ENCODE measurements at places on chromosomes 11 and 22.

DNA sequence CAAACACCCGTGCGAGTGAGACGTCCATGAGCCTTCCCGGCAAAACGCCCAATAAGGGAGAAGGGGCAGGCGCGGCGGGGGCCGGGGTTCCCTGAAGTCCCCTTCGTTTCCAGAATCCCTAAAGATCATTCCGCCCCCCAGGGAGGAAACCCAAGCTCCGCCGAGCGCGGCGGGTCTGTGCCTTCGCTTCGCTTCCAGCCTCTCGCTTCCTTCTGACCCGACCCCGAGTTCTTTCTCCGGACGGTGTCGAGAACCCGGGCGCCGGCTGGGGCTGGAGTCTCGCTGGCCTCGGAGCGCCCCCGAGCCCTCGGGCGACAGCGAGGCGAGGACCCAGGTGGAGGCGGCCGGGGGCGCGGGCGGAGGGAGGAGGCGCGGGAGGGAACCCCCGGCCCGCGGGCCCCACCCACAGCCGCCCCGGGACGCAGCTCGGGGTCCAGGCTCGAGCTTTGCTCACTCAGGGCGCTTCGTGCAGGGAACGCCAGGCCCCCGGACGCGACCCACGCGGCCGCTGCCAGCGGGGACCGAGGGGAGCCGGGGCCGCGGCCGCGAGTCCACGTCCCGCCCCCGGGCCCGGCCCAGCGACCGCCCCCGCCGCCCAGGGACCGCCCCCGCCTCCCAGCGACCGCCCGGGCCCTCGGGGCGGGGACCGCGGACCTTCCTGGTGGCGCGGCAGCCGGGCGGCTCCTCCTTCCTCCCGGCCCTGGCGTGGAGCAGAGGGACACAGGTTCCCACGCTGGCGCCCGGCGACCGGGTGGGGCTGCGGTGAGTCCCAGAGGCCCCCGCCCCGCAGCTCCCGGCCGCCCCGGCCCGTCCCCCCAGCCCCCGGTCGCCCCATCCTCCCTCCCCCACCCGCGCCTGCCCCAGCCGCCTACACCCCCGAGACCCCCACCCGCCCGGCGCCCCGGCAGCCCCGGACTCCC, at the start of gene PGGHG:
Gene PGGHG (plus strand): TSS at position 649 of the 920 bp plus-strand sequence. CDS start 691 bp downstream, outside the sequence.
- peak; percentile 56 for DNase-seq

DNA sequence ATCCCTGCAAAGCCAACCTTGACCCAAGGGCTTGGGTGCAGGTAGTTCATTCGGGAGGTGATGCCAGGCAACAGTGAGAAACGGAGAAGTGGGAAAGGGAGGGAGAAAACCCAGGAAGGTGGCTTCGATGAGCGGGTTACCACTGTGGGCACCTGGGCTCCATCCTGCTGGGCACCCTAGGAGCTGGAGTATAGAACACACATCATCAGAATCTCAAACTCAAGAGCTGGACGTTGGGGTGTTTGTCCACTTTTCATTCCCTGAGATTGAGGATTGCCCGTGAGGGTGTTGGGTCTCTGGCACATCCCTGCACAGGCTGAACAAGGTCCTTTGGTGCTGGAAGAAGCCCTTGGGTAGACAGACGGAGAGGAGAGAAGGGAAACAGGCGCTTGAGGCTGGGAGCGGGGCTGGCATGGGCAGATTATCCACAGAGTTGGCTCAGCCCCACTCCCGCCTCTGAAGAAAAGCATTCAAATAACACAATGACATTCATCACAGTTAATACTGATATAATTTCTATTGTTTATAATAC, 70.4 kb downstream of the LRRC32 start:
- no peak for DNase-seq

DNA sequence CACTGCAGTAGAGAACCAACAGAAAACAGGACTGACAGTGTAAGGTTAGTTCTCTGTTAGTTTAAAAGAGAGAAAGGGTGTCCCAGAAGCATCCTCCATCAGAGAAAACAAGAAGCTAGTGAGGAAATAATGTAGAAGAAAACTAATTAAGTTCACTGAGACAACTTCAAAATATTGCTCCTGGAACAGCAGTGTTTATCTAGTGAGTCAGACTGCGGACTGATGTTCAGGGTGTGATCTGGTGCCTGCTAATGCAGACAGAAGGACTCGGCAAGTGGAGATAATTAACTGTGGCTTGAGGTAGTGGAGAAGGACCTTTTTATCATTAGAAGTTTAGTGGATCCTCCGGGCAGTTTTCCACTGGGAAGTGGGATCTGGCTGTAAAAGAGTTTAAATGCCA, 55.4 kb downstream of the CDON start:
- DNase-seq = no peak

GRCh38 chr11:107252429-107253161, 205.0 kb downstream of the CWF19L2 start:
- no peak for DNase-seq

DNA sequence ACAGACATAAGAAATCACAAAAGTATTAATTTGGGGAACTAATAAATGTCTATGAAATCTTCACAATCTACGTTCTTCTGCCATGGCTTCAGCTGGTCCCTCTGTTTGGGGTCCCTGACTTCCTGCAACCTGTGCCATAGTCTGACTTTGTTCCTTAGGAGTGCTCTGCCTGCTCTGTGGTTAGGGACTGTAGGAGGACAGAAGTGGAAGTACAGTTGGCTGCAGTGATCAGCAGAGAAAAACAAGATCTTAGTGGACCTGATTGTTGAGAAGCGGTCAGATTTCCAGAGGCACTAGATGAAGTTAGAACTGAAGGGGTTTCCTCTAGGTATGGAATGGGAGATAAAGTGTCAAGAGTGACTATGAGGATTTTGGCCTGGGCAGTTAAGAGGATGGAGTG, 80.6 kb downstream of the PPP6R3 start:
- DNase-seq = no peak

DNA sequence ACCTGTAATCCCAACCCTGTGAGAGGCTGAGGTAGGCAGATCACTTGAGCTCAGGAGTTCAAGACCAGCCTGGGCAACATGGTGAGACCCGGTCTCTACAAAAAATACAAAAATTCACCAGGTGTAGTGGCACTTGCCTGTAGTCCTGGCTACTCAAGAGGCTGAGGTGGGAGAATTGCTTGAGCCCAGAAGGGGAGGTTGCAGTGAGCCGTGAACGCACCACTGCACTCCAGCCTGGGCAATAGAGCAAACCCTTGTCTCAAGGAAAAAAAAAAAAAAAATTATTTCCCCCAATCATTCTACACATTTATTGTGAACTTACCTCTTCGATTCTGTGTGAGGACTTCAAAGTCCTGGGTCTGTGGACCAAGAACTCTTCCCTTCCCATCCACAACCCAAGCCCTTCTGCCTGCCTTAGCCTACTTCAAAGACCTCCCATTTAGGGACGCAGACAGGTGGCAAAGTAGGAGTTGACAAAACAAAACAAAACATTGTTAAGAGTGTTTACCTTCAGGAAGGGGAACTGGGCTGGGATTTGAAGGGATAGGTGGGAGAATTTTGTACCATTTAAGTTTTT, 3.8 kb upstream of the WEE1 start:
- no peak for DNase-seq

DNA sequence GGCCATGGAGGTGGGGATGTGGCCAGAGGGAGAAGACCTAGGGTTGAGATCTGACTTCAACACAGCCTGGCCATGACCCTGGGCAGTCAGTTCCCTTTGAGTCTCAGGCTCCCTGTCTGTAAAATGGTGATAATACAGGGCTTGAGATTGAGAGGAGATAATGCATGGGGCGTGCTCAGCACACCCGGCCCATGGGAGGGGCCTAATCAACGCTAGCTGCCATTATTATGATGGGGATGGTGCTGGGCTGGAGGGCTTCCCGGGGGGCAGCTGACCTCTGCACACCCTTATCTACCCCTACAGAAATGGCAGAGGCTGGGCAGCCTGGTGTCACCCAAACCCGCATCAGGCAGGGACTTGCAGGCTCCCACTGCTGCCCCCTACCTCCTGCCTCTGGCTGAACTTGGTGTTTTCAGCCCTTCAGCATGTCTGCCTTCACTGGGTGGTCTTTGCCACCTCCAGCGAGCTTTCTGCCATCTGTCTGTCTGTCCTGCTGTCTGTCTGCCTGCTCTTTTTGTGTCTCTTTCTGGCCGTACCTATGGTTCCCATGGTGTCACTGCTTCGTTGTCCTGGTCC, 84.5 kb downstream of the CACNA1I start:
- DNase-seq = peak; percentile 35

DNA sequence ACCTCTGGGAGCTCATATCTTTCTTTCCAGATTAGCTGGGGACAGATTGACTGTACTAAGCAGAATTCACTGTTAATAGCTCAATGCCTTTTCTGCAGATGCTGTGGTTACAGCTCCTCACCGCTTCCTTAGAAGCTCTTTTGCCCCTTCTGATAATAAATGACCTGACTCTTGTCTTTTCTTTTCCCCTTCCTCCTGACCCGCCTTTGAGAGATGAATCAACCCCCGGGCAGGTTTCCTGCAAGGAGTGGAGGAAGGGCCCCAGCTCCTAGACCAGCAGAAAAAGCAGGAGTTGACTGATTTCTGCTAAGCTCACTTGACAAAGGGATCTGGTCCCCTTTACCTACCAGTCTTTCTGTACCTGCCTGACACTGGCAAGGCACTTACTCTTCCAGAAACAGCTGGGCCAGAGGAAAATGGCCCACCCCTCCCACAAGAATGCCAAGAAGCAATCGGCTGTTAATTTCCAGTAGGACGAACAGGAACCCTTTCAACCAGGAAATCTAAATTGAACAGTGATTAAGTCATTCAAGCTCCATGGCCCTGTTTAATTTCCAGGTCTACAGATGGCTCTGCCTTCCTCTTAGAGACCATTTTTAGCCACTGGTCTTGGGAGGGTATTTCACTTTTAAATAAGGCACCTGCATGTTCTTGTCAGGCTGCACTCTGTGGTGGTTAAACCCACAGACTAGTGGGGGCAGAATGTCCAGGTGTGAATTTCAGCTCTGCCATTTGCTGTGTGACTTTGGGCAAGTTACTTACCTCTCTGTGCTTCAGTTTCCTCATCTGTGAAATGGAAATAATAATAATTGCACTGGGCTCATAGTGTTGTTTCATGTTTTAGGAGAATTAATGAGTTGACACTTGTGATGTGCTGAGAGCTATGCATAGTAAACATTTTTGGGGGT, 67.5 kb downstream of the PRR5L start:
- no peak for DNase-seq

GRCh38 chr11:70097783-70098563, 19.9 kb downstream of the ANO1 start:
- DNase-seq = no peak

- DNase-seq = no peak
Observed at GRCh38 chr11:121715405-121715804, 262.6 kb upstream of the SORL1-AS1 start.

GRCh38 chr11:93389737-93390136, 59.2 kb downstream of the DEUP1 start:
- no peak for DNase-seq

GRCh38 chr11:409008-409599, 5.7 kb downstream of the SIGIRR start:
- no peak for DNase-seq

- no peak for DNase-seq
Observed at GRCh38 chr22:43298062-43298801, 44.9 kb downstream of the SCUBE1 start.

GRCh38 chr11:63705526-63705925, 24.2 kb downstream of the RTN3 start:
- DNase-seq = no peak

DNA sequence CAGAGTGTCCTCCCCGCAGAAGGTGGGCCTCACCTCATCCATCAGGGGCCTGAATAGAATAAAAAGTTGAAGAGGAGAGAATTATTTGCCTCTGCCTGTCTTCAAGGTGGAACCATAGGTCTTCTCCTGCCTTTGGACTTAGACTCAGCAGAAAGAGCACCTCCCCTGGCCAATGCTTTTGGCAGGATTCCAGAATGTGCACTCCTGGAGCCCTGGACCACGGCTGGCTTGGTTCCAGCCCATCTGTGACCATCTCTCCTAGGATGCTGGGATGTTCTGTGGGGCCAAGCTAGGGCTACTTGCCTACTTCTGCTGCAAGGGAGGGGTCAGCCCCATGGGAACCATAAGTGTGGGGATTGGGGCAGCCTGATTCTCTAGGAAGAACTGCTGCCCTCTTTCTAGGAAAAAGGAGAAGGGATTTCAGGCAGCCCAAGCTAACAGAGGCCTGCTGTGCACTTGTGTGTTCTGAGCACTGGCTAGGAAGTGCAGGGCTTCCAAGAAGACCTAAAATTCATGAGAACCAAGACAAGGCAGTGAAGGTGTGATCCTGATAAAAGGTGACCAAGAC, 32.2 kb upstream of the SHANK2 start:
- no peak for DNase-seq

DNA sequence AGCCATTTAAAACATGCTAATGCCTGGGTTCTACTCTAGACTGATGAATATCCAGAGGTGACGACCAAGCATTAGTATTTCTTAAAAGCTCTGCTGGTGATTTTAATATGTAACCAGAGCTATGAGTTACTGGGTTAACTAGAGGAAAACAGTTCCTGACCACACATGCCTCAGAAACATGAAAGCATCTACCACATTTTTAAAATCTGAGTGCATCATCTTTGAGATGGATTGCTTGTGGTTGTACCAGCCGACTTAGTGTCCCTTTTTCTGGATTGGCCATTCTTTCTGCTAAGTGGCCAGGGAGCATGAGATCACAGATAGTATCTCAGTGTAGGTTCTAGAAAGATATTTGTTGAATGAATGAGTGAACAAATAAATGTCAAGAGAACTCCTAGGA, 152.4 kb downstream of the NTM start:
- DNase-seq = no peak

- DNase-seq = no peak
Observed at GRCh38 chr11:56543739-56544138, 682 bp upstream of the OR5M11 start.

DNA sequence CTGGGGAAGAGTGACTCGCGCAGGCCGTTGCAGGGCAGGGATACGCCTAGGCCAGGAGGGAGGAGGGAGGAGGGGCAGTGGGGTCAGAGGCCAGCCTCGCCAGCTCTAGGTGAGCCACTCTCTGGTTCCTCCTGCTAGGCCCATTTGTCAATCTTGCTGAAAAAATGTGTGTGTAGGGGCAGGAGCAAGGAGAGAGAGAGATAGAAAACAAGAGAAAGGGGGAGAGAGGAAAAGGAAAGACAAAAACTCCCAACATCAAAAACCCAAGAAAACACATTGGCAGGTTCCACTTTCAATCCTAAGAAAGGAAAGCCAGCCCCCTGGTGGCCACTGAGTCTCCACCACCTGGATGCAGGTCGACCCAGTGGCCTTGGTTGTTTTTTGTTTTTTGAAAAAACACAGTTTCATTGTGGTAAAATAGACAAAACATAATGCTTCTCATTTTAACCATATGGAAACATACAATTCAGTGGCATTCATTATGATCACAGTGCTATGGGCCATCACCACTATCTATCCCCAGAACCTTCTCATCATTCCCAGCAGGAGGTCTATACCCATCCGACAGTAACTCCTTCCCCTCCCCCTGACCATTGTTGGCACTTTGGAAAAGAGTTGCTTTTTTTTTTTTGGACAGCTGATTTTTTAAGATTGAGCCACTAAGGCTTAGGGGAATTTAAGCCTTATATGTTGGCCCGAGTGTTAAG, 10.9 kb downstream of the OMP start:
- peak; percentile 52 for DNase-seq

GRCh38 chr11:33291004-33291777, 34.0 kb downstream of the HIPK3 start:
- no peak for DNase-seq

GRCh38 chr11:27710536-27710935, 10.3 kb upstream of the BDNF start:
- no peak for DNase-seq
